Activated CD4-positive, alpha-beta T cell treated with anti-CD3 and anti-CD28 coated beads, Interleukin-2, amount 10 ng/mL, durations not matched to agents 24 days and 14 days (primary cell): ENCODE measurements at places on chromosomes 5 and 9. TPM values are rescaled to one million over a fixed set of nuclear protein-coding genes. Genes with fewer than 3 reads are reported as not detected.

KIF12 gene
- not detected in 2 replicates for total RNA-seq

PCDHA4 gene
- total RNA-seq, result not detected in 2 replicates

CEP72 gene
- 33.2 and 36.0 TPM in 2 replicates for total RNA-seq

SLC2A8 gene
- total RNA-seq, result 3.9 and 5.8 TPM in 2 replicates

DIRAS2 gene
- not detected in 2 replicates for total RNA-seq

C7 gene
- total RNA-seq, result not detected in 2 replicates

LHFPL2 gene
- total RNA-seq, result 0.05 and 0.30 TPM in 2 replicates

NEUROG1 gene
- total RNA-seq, result not detected in 2 replicates

PTRH1 gene
- 22.8 TPM in 2 replicates for total RNA-seq

HCN1 gene
- not detected in 2 replicates for total RNA-seq

TPD52L3 gene
- not detected in 2 replicates for total RNA-seq

DNA sequence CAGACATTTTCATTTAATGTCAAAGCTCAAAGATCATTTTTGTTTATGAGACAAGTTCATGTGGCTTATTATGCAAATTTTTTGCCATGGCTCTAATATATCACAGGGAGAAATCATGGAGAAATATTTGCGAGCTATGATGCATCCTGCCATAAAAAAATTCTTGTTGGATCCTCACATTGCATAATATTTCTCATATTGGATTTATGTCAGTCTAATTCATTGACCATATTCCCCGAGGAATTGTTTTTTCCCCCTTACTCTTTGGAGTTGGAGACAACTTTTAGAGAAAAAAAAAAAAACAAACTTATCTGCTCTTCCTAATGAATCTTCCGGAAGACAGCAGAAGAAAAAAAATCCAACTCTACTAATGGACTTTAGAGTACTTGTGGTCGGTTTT is 4.3 kb downstream of the ZNF462 start:
- no peak for DNase-seq

DNA sequence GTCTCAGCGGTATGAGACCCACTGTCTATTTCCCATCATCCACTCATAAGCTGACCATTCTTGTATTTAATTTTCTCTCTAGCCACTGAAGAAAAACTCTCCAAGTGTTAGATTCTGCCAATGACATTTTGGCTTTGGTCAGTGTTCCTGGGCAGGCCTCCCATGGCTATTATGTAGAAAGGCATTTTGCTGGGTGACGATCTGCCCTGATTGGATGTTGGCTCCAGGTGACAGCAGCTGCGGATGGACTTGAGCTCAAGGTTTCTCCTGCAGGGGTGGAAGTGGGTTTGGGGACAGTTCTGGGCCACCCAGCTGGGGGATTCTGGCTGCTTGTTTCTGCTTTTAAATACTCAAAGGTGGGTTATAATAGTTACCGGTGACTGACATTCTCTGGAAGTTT is 31.6 kb downstream of the ACSL6 start:
- no peak for DNase-seq

DNA sequence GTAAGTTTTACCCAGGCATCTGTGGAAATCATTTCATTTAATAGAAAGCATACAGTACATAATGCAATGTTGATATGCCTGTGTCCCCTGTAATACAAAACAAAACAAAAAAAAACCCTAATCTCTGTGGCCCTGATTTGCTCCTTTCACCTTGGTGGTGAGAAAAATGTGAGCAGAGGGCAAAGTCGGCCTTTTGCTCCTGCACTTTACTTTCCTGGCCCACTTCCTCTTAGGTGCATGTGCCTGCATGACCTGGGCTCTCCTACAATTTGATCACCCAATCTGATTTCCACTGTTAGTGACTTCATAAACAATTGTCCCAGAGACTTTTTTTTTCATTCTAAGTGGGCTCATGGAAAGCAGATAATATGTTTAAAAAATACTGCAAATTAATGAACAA is 424.3 kb downstream of the SEMA5A start:
- no peak for DNase-seq

DNA sequence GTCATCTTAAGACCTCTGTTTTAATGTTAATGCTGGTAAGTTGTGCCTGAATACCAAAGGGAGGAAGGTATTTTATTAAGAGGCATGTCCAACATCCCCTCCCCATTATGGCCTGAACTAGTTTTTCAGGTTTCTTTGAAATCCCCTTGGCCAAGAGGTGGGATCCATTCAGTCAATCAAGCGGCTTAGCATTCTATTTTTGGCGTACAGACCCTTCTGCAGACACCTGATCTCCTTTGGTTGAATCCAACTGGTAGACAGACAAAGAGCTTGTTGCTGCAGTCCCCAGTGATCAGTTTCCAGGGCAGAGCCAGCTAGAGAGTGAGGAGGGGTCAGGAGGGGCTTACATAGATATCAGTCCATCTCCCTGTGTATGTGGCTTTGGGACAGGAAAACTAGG is 7.9 kb upstream of the KCNMB1 start:
- no peak for DNase-seq

- DNase-seq, result no peak
Measured at GRCh38 chr5:103260951-103261350, 2.4 kb downstream of the MACIR start.

DNA sequence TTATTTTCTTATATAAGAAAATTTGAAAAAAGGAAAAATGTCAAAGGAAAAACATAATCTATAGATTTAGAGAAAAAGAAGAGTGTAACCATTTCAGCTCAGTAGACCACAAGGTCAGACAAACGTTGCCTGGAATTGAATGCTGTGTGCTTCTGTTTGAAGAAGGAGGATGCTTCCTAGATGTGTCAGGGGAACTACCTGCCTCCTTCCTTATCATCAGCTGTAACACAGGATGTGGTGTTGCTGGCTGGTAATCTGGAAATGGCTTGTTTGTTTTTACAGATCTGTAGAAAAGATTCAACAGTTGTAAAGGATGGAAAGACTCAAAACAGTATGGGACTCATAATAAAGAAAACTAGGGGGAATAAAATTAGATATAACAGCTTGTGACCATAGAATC is 160.7 kb upstream of the MEF2C start:
- DNase-seq, result peak; percentile 65

- no peak for DNase-seq
Measured at GRCh38 chr9:127067603-127068220, 54.7 kb downstream of the ANGPTL2 start.

DNA sequence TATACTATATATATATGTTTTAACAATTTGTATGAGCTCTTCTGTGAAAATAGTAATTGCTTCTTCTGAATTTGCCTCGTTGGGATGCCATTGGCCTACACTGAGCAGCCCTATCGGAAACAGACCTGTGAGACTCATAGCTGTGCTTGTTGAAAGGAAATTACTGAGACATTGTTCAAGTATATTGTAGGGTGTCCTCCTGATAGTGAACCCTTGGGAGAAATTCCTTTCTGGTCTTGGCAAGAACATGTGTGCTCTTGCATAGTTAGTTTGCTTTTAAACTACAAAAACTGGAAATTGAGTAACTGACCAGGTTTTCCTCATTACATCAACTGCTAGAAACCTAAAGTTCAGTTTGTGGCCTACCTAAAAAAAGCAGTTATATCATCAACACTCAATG is 160.9 kb downstream of the LURAP1L start:
- no peak for DNase-seq

DNA sequence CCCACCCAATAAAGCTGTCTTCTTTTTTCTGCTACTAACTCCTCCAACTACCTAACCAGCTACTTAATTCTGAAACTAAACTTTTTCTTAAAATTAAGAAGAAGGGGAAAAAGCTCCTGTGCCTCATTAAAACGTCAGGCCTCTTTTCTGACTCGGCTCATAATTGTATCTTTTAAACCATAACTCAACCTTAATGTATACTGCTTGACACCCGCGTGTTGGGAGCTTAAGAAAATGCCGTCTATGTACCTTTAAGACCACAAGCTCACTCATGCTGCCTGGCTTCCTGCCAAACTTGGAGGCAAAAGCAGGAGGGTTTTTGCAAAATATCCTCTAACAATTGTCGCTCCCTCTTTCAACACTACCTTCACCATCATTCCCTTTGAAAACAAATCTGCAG is 5.0 kb downstream of the EBF1 start:
- peak; percentile 80 for DNase-seq

GRCh38 chr9:136799854-136800657 is 3.9 kb downstream of the CCDC183 start:
- DNase-seq, result peak; percentile 91

DNA sequence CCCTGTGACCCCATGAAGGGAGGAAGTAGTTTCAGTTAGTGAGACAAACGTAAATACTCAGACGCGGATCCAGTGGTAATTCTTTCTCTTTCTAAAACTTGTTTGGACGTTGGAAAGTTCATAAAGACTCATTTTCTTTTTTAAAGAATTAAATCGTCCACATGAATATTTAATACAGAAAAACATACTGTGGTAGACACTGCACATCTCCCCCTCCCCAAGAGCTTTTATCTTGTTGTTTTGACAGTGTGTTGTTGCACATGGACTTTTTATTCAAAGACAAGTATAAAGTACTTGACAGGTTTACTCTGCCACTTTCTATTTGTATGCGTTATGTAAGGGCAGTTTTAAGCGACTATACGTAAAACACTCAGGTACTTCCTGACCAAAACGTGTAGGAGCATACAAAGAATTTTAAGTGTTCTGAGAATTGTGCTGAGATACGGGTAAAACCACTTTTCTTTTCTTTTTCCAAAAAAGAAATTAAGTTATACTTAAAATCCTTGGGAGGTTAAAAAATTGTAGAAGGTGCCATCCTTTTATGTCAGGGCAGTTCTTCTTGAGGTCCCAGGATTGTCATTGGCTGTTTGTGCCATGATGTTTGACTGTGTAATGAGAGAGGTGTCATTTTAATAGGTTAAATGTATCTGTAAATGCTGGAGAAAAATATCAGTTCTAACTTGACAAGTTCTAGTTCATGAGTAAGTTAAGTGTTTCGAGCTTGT is 1.3 kb downstream of the NIPBL start:
- peak; percentile 71 for DNase-seq

DNA sequence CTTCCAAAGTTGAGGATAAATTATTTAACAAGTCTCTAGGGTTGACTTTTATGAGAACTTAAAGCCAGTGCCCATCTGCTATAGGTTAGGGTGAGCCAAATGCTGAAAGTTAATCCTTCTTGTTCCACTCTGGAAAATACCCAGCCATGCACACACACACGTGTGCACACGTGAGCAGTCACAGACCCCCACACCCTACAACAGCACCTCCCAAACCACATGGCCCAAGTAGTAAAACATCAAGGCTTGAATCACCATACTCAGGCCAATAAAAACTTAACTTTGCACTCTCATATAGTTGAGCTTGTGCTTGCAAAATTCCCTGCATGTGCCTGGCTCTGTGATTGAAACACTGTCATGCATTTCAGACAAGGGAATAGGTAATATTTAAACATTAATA is 467.6 kb downstream of the ARHGEF28 start:
- DNase-seq, result no peak

GRCh38 chr9:70107558-70107957 is 63.9 kb downstream of the MAMDC2 start:
- no peak for DNase-seq

GRCh38 chr9:85543196-85543595 is 198.6 kb downstream of the AGTPBP1 start:
- DNase-seq, result no peak

DNA sequence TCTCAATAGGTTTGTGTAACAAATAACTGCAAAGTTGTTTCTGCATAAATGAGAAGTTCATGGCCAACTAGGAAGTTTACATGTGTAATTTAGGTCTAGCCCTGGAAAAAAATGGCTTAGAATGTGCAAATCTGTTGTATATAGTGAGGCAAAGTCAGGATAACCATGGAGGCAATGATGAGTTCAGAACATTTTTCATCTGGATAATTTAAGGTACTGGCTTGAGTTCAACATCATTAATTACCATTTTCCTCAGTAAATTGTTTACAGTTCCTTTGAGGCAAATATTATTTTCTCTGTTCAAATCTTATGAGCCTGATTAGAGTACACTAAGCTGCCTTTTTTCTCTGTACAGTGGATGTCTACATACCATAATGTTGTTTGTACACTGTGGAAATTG is 1259.0 kb upstream of the NUDT12 start:
- DNase-seq, result no peak

DNA sequence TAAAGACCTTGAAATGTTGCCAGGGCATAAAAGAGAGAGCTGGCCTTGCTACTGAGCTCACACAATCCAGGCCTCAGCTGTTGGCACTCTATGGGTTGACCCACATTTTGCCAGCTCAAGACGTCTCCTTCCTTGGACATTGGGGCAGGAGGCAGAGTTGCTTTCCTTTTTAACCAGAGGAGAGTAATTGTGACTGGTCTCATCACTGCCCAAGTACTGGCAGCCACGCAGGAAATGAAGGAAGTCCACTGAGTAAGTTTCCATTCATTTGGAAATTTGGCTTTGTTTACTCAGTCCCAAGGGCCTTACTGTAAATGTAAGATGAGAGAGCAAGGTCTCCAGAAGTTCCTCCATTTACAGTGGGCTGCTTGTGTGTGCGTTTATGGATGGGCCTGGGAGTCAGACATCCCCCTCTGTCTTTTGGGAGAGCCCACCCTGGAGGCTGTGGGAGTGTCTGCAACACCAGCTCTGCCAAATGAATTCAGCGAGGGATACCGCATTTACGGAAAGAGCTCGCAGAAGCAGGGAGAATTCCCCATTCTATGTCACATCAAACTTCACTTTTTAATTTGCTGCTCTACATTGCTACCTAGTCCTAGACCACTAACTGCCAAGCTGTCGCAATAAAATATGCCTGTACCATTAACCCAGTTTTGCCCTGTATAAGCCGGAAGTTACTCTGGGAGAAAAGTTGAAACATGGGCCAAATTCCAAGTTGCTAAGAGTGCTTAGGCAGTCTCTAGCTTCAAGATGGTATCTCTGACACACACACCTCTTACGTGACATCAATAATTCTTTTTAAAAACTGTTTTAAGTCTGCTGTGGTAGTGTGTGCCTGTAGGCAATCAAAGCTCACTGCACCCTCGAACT is 24.5 kb upstream of the PDZD2 start:
- DNase-seq, result no peak
